Hematopoietic multipotent progenitor cell (in vitro differentiated cells): ENCODE measurements at places on chromosomes 5 and 9.

- DNase-seq = no peak
These were observed 69.3 kb downstream of the MACIR start for GRCh38 chr5:103327893-103328292.

- peak; percentile 68 for DNase-seq
These were observed 57.7 kb downstream of the DUSP1 start for GRCh38 chr5:172713113-172713808.

GRCh38 chr5:120430572-120430971 is 33.5 kb upstream of the PRR16 start:
- DNase-seq = no peak

GRCh38 chr9:72202009-72202408 is 52.8 kb downstream of the GDA start:
- no peak for DNase-seq

GRCh38 chr9:13568405-13568804 is 288.9 kb upstream of the MPDZ start:
- DNase-seq = no peak

DNA sequence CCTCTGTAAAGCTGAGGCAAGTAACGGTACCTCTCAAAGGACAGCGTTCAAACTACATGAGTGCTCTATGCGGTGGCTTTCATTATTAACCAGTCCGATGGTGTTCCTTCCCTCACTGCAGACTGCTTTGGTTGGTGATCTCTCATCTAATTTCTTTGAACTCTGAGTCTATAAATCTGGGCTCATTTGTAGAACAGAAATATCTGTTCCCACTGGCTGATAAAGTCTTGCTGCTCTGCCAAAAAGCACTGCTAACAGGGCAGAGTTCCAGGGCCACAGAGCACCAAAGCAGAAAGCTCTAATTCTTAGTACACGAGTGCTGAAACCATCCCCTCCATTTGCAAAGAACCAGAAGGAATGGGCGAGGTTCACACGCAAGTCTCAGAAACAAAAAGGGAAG is 81.9 kb downstream of the MED27 start:
- DNase-seq = no peak

- no peak for DNase-seq
These were observed 55.2 kb upstream of the ACTBL2 start for GRCh38 chr5:57537811-57538210.

GRCh38 chr5:94745786-94746730 is 127.6 kb downstream of the SLF1 start:
- no peak for DNase-seq

GRCh38 chr9:20564650-20565049 is 57.6 kb downstream of the MLLT3 start:
- no peak for DNase-seq

DNA sequence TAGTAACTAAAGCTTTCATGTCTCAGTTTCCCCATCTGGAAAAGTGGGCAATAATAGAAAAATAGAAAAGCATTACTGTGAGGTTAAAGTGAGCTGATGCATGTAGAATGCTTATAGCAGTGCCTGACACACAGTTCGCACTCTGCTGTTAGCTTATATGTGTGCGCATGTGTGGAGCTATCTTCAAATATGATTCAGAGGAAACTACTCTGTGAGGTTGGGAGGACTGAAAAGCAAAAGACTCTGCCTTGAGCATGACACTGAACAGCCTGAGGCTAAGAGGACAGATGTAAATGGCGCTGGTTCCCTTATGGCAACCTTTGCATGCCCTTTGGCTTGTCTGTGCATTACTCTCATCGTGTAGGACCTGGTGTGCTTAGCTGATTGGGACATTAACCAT is 19.4 kb downstream of the NTRK2 start:
- no peak for DNase-seq

- DNase-seq = no peak
These were observed 41.5 kb upstream of the NOTCH1 start for GRCh38 chr9:136587145-136587943.

GRCh38 chr9:108816037-108816436 is 39.7 kb downstream of the ACTL7B start:
- peak; percentile 15 for DNase-seq

GRCh38 chr5:137142346-137142745 is 356.8 kb downstream of the SPOCK1 start:
- DNase-seq = no peak

GRCh38 chr5:2857837-2858236 is 106.4 kb upstream of the IRX2 start:
- DNase-seq = no peak

GRCh38 chr5:149161026-149161687 is 19.9 kb downstream of the ABLIM3 start:
- no peak for DNase-seq

DNA sequence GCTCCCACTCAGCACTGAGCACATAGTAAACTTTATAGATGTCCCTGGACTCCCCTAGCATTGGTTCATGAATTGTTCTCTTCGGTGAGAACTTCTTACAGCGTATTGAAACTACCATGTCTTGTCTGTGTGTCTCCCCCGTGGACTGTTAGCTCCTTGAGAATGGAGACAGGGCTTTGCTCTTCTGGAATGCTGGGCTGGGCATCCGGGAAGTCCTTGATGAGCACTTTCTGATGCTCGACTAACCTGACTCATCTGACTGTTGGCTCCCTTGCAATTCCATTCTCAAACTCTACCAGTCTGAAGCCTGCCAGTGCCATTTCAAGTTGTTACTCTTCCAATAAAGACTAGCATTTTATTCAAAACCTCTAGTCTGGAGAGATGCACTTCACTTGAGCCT is 15.0 kb upstream of the PFDN1 start:
- no peak for DNase-seq

- DNase-seq = no peak
These were observed 305.9 kb downstream of the SLIT3 start for GRCh38 chr5:168995024-168995423.

DNA sequence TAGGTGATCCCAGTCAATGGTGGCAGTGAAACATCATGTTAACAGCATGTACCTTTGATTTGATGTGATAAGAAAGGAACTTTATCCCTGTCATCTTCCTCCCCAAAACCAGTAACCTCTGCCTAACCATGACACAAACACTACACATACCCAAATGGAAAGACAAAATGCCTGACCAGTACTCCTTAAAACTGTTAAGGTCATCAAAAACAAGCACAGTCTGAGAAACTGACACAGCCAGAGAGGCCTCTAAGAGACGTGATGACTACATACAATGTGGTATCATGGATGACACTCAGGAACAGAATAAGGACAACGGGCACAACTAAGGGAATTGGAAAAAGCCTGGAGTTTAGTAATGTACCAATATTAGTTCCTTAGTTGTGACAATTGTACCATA is 3.9 kb upstream of the IL5 start:
- DNase-seq = no peak

GRCh38 chr9:107443786-107444185 is 45.8 kb downstream of the KLF4 start:
- DNase-seq = no peak

DNA sequence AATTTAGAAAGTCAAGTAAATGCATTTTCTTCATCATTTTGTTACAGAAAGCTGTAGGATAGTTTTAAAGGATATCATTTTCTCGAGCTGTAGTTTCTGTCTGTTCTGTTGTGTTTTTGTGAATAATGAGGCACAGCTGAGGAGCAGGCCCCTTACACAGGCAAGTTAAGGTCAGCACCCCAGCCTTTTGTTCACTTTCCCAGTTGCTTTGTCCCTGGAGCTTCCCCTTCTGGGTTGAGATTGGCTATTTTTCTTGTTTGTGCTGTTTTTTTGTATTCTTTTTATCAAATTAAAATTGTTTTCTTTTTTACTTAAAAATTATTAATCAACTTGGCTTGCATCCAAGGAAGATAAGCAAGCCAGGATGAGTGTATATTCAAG is 213.8 kb upstream of the ACTBL2 start:
- no peak for DNase-seq

DNA sequence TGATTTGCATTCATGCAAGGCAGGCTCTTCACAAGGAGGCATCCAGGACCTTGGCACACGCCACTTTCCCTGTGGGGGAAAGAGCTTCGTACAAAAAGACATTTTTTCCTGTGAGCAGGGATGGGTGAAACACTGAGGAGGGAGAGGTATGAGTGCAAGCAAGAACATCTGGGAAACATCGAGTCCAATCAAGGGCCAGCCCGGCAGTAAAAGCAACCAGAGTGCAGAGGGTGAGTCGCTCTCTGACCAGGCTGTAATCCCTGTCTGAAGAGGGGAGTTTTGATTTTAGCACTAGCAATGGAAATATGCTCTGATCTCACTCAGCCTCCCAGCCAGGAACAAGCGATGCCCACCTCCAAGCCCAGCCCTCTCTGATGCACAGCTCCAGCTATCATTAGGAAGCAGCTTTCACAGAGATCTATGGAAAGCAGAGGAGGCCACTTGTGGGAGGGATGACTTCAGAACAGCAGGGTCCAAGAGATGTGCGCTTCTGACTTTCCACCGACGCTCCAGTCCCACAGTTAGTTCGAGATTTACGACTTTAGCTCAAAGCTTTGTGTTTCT is 211.0 kb upstream of the ADAMTS16 start:
- no peak for DNase-seq

DNA sequence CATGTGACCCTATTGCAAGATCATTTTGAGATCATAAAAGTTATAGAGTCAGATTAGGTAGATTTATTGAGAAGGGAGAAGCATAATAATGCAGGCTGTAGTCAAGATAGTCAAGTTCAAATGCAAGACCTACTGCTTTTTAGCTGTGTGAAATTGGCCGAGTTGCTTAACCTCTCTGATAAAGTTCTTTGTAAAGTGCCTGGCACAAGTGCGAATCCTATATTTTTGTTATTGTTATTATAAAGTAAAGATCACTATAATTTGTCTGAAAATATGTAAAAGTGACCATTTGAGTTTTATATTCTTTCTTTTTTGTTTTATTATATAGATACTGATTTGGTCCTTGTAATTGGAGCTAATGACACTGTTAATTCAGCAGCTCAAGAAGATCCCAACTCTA is 99.3 kb downstream of the NNT start:
- DNase-seq = no peak

GRCh38 chr5:39419796-39420195 is 5.0 kb downstream of the DAB2 start:
- no peak for DNase-seq

DNA sequence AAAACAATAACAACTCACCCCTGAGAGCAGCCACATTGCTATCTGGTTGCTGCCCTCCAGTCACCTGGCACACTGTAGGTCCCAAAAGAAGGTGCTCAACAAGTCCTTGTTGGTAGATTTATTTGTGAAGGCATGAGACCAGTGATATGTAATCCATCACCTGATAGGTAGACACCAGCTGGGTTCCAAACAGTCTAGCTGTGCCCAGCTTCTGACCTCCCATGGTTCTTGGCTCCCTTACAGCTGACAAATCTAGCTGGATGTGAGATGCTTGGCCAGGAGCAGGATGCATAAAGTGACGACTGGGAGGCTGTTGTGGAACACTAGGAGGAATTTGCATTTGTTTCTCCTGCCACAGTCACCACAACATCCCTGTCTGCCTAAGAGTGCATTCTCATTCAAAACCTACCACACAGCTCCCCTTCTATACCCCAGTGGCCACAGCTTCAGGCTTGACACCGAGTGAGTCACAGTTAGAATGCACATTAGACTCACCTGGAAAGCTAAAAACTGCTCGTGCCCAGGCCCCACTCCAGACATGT is 7.8 kb upstream of the VLDLR start:
- DNase-seq = no peak

DNA sequence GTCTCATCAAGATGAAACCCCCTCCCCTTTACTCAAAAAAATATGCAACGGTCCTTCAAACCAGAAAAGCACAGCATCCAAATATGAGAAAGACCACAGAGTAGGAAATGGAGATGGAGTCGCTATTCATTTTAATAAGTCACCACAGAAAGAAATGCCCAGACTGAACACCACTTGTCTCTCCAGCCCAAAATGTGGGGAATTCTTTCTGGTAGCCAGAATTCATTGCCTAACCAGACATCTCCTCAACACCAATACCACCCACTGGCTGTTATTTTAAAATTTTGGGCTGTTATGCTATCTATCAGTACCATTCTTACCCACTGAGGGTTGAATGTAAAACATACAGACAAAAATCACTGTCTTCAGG is 100.1 kb downstream of the SUSD1 start:
- DNase-seq = no peak

DNA sequence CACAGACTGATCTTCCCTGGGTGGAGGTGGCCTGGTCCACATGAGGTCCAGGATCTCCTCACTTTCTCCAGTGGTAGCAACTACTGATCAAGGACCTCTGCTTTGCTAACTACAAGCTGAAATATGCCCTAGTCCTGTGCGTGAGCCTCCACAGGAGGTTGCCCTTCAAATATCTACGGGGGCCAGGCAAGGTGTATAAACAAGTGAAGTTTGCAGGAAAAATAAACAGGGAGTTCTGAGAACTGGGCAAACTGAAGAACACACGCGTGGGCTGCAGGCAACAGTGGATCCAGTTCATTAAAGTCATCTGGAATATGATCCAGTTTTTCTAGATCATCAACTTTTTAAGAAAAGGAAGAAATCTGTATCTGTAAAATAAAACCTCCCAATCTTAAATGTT is 167.5 kb upstream of the NR3C1 start:
- DNase-seq = no peak

DNA sequence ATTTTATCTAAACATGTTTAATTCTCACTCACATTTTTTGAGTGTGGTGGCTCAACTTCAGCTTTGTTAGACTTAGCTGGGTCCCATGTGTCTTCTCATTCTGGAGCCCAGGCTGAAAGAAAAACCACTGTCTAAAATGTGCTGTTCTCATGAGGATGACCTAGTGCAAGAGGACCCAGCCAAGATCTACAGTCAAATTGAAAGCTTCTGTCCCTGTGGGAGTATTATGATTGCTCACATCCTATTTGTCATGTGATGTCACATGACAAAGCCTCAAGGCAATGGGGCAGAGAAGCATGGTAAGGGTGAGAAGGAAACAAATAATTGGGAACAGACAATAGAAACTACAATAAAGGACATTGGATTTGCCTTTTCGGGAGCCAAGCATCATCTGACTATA is 113.4 kb upstream of the ASTN2 start:
- no peak for DNase-seq

DNA sequence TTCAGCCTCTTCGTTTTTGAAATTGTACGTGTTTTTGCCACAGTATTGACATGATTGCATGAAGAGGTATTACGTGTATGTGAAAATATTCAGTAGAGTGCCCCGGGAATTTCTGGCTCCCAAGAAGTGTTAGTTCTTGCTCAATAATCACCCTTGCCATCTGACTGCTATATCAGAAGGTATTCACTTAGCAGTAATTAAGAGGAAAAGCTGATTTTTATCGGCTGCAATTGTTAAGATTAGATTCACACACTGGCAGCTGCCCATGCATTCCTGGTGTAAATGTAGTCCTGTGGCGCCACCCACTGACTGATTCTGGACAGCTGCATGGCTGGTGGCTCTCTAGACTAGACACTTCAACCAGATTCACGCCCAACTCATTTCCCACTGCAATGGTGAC is 440.1 kb upstream of the ADAMTS16 start:
- no peak for DNase-seq

GRCh38 chr5:103617090-103617489 is 54.5 kb upstream of the NUDT12 start:
- no peak for DNase-seq

DNA sequence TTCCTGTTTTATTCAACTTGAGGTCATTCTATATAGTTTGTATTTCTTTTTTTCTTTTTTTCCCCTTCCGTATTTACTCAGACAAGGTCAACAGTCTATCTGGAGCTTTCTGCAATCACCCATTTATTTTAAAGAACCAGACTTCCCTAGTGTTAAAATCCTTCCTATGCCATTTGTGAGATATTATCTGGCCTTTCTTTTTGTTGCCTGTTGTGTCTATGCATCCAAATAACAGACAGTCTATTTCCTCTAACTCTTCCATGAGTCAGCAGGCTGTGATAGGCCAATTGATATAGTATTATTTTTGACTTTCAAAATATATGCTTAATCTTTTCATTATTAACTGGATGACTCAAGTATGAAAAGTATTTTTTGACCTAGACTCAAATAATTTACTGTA is 291.2 kb upstream of the PTPRD start:
- no peak for DNase-seq
